ENCODE measurements at places on chromosomes 2 and 18.
A peak's percentile ranks its signal among the peaks of the same experiment; 100 is the strongest.

GRCh38 chr2:34736482-34736881 is 1137.4 kb upstream of the FAM98A start:
- no peak for DNase-seq

GRCh38 chr2:69946351-69947324 is 14.8 kb downstream of the ASPRV1 start:
- DNase-seq: peak; percentile 19

GRCh38 chr2:144834363-144834762 is 314.4 kb upstream of the ZEB2 start:
- DNase-seq: no peak

- no peak for DNase-seq
Observed at GRCh38 chr2:159497256-159497655, 119.1 kb downstream of the BAZ2B start.

- DNase-seq: no peak
Observed at GRCh38 chr18:6054256-6054842, 159.0 kb upstream of the TMEM200C start.

- DNase-seq: no peak
Observed at GRCh38 chr2:45909677-45910191, 258.3 kb downstream of the PRKCE start.

DNA sequence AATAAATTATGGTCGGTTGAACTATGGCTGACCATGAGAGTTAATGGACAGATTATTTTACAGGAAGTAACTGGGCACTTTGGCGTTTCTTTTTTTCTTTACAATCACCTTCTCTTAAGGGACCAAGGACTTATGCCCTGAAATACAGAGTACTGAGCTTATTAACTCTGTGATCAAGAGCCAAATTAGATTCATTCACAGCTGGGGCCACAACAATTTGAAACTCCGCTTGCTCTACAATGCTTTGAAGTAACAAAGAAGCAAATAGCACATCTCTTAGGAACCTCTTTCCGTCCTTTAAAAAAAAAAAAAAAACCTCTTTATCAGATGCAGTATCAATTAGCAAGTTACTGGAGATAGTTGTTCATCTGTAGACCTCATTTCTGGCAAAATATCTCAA is 112.0 kb downstream of the LYPD6 start:
- no peak for DNase-seq

- DNase-seq: no peak
Observed at GRCh38 chr18:42165922-42166513, 211.0 kb downstream of the PIK3C3 start.

GRCh38 chr2:10469955-10470608 is 22.0 kb upstream of the ODC1 start:
- DNase-seq: no peak

GRCh38 chr2:100126201-100126600 is 16.2 kb downstream of the AFF3 start:
- no peak for DNase-seq

- no peak for DNase-seq
Observed at GRCh38 chr2:122804494-122804893, 1049.0 kb downstream of the TSN start.

DNA sequence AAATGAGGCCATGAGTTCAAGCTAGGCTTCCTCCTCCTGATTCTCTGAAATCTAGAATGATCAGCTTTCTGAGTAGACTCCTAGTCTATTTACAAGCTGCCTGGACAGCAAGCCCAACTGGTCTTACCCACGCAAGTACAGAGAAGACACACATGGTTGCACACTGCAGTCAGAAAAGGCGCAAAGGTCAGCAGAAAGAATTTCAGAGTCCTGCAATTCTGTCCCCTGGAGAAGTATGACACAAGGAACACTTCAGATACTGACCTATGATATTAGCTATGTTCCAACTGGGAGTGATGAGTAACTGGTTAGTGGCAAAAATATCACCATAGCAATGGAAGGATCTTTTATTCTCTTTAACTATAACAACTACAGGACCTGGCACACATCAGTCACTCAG is 336.1 kb upstream of the PKDCC start:
- DNase-seq: no peak

DNA sequence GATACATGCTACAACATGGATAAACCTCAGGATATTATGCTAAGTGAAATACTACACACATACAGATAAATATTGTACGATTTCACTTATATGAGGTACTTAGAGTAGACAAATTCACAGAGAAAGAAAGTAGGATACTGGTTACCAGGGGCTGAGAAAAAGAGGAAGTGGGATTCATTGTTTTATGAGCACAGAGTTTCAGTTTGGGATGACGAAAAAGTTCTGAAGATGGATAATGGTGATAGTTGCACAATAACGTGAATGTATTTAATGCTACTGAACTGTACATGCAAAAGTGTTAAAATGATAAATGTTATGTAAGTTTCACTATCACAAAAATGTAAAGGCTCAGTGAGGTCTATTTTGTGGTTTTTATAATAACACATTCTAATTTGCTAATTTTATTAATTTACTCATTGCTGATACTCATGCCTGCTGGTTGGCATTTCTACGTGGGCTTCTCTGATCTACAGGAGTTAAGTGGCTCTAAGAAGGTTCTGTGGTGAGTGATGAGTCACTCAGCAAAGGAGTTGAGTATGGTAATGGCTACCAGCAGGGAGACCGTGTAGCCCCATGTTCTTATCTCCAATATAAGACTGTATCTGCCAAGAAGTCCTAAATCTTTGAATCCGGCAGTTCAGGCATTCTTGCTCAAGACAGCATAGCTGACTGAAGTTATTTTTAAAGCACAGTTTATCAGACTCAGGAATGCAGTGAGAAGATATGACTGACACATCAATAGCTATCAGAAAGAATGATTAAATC is 41.1 kb downstream of the UPP2 start:
- DNase-seq: no peak

DNA sequence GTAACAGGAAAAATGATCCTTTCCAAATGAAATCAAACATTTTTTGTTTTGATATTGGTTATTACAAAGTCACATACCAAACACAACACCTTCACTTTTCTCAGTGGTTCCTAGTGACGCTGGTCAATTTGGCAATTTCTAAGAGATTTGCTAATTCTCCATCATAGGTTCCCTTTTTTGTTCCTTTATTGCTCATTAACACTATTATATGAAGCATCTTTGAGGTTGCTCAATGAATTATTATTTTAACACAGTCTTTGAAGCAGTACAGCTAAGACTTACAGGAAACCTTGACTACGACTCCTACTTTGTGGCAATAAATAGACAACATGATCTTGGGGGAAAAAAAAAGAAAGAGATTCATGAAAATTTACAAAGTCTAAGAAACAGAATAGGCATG is 152.2 kb upstream of the VRK2 start:
- no peak for DNase-seq

DNA sequence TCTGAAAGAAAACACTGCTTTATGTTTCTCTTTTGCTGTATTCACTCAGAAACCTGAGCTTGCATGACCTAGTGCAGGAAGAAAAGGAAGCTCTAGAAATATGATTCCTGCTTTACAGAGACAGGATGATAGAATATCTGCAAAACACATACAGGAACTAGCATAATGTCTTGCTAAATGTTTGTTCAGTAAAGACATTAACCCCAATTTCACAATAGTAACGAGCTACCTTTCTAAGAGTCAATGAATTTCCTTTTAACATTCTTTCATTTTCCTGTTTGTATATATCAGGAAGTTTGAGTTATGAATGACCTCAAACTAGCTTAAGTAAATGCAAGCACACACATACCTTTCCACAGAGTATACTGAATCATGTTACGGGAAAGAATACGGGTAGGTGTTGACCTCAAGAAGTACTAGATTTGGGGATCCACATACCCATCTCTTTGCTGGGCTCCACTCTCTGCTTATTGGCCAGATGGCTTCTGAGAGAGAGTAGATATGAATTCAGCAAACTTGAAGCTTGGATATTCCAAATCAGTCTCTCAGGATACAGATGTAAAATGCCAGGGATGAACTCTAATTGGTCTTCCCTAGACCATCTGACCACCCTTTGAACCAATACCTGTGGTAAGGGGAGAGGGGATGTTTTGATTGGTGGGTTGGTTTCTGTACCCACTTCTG is 18.2 kb upstream of the ACSL3 start:
- DNase-seq: no peak

DNA sequence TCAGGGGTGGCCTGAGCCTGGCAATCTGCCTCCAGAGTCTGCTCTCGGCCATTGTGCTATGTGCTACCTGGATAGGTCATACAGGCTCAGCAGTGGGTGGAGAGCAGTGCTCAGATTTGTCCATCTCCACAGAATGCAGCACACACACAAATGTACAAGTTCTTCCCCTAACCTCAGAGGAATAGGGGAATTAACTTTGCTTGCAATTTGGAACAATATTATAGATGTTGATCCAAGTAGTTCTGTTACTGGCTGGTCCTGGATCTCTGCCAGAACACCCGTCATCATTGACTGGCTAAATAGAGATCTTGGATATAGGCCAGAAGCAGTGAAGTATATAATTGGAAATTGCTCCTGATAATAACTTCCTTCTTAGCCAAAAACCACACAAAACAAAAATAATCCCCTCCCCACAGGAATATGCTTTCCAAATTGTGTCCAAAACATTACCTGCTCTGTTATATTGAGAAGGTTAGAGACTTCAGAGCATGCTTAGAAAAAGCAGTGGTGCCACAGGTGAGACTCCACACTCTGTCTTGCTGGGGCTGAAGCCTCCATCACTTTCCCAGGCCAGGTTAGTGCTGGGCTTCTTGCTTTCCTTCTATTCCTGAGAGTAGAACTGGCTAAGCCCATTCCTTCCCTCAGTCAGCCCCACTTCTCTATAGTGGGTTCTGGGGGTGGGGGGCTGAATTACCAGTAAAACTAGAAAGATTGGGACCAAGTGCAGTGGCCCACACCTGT is 38.8 kb downstream of the NCAPH start:
- no peak for DNase-seq
